ENCODE measurements at places on chromosomes 4 and X.

- no peak for DNase-seq
Observed at GRCh38 chrX:9867226-9867625, 81.0 kb downstream of the SHROOM2 start.

DNA sequence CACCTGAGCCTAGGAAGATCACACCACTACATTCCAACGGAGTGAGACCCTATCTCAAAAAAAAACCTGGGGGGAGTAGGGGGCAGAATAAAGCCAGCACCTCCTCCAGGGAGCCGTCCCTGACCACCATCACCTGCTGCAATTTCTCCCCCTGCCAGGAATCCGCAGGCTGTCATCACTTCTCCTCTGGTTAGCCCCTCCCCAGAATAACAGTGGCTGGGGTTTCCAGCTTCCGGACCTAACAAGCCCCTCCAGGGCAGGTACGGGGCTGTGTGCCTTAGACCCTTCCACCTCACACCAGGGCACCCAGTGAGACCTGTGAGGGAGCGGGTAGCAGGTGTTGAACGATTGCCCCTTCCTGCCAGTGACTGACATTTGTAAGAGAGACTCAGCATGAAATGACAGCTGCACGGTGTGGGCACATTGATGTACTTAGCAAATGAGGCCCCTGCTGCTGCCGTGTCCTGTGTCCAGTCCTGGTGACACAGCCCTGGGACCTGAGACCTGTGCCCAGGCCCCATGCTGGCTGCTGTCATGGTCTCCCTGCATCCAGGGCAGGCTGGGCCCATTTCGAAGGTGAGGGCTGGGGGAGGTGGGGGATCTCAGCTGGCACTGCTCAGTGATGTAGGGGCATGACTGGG is 6.7 kb upstream of the WFS1 start:
- no peak for DNase-seq

DNA sequence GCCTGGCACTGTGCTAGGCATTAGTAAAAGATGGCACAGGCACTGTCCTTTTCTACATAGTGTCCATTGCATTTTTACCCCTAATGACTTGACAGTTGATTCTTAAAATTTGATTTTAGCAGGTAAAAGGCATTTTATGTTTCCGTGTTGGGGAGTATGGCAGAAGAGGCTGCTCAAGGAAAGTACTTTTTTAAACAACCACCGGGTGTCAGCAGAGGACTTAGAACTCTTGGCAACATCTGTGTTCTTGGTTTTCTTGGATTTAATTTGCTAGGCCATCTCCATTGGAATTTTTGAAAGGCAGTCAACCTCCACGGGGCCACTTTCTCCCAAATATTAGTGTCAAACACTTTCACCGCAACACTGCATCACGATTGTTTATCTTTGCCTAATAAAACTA is 102.9 kb downstream of the TSPAN7 start:
- peak; percentile 1 for DNase-seq

GRCh38 chr4:169351872-169352271 is 81.1 kb upstream of the SH3RF1 start:
- DNase-seq = no peak

DNA sequence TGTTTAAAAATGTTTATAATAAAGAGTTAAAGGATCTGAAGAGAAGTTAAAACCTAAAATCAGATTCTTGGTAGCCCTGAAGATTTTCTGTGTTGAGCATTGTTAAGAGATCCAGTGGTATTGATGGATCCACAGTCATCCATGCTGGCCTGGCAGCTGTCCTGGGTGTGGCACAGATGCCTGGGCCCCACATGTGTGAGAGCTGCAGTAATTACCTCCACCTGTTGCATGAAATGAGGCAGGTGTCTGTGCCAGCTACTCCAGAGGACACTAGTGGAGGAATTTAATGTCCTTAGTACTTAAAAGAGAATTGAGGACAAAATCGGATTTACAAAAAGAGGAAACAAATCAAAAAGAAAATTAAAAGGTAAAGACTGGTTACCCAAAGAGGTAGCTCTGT is 44.0 kb downstream of the MGST2 start:
- no peak for DNase-seq

DNA sequence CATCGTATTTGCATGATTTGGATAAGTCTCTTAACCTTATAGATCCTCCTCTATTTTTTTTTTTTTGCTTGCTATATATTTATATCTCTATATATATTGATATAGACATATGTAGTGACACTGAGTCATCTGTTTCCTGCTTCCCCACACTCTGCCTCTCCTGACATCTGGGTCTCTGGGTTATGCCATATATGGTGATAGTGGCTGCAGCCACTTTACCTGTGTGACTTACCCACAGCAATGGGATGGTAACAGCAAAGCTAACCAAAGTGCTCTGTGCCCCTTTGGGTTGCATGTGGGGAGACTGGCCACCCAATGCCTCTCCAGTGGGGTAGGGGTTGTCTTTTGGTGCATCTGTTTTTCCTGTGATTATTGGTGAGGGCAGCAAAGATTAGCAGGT is 14.5 kb downstream of the CMC4 start:
- no peak for DNase-seq

DNA sequence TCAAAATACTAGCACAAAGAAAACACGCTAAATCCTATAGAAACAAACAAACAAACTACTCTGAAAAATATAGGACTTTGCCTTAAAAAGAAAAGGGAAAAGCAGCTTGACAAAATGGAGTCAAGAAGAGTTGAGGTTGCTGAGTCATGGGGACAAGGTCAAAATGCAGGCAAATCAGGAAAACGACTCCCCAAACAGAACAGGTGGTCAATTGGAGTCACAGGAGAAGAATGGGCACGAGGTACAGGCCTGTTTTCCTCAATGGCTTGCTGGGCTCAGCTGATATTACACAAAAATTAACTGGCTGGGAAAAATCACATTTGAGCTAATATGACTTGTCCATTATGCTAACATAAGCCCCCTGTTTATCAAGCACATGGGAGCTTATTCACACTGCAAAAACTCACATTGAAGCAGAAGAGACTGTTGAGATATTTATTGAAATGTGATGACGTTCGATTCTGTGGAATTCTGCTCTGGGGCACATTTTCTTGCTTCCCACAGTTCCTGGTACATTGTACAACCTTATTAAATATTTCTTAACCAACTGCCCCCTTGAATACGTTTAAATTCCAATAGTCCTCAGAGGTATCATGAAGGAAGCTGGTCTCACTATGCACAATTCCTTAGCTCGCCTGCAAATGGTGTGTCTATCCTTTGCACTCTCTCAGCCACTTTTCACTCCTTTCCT is 1622.1 kb downstream of the STIM2 start:
- no peak for DNase-seq

GRCh38 chr4:73193155-73193554 is 65.4 kb downstream of the ANKRD17 start:
- DNase-seq = no peak

GRCh38 chrX:35439692-35440091 is 358.4 kb upstream of the MAGEB16 start:
- no peak for DNase-seq

DNA sequence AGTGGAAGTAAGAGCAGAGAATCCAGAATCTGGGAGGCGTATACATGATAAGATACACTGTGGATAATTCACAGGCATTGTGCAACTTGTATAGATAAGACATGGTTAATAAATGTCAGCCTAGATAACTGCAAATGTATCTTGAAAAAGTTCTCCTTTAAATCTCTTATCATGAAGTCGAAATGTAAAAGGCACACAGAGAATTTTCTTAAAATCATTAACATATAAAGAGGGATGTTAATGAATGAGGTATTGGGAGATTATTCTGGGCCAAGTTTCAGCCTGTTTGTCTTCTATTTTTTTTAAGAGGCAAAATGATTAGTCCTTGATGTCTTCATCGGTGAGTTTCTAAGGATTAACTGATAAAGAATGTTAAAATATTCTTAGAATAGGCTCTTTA is 835 bp downstream of the TDO2 start:
- no peak for DNase-seq

DNA sequence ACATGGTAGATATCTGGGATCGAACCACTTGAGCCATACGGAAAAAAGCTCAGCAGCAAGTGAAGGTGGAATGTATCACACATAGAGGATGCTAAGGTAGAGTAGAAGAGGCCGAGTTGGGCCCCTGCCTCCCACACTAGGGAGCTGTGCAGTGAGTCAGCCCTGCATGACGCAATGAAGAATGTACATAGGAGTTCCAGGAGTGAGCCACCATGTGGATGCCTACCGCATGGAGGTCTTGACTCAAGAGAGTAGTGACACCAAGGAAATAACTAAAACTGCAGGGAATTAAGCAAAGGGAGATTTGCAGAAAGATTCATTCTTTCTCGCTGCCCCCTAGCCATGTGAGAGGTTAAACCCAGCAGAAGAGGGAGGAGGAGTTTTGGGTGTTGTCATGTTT is 389.6 kb upstream of the IGFBP7 start:
- no peak for DNase-seq

- no peak for DNase-seq
Observed at GRCh38 chr4:186855111-186855510, 131.5 kb upstream of the FAT1 start.

GRCh38 chr4:16827045-16827444 is 71.4 kb downstream of the LDB2 start:
- no peak for DNase-seq

DNA sequence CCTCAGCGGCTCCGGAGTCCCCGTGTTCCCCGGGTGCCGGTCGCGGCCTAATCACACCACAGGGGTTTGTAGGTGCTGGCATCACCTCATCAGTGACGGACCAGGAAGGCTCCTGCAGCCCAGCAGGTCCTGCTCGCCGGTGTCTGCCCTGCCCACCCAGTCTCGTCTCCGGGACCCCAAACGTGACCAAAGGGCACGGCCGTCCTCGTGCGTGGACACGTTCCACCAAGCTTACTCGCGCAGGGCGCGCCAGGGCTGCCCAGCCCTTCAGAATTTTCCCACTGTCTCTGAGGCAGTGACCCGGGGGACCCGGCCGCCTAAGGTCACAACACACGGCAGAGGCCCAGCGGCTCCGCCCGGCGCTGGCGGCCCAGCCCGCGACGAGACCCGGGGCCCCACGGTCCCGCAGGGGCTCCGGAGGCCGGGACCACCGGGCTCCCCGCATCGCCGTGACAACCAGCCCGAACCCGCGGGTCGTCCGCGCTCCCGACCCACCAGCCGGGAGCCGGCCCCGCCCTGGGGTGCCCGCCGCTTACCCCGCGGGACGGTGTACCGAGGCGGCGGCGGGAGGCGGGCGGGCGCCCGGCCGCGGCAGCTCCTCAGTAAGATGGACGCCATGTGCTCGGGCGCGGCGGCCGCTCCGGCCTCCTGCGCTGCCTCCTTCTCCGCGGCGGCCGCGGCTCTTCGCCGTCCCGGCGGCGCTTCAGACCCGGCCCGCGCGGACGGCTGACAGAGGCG is 454 bp downstream of the LETM1 start:
- no peak for DNase-seq

DNA sequence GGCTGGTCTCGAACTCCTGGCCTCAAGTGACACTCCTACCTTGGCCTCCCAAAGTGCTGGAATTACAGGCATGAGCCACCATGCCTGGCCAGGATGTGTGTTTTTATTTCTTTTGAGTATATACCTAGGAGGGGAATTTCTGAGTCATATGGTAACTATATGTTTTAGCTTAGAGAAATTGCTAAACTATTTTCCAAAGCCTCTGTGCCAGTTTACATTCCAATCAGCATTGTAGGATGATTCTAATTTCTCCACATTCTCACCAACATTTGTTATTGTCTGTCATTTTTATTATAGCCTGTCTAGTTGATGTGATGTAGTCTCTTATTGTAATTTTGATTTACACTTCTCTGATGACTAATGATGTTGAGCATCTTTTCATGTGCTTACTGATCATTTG is 1576.0 kb downstream of the RPA4 start:
- DNase-seq = no peak

DNA sequence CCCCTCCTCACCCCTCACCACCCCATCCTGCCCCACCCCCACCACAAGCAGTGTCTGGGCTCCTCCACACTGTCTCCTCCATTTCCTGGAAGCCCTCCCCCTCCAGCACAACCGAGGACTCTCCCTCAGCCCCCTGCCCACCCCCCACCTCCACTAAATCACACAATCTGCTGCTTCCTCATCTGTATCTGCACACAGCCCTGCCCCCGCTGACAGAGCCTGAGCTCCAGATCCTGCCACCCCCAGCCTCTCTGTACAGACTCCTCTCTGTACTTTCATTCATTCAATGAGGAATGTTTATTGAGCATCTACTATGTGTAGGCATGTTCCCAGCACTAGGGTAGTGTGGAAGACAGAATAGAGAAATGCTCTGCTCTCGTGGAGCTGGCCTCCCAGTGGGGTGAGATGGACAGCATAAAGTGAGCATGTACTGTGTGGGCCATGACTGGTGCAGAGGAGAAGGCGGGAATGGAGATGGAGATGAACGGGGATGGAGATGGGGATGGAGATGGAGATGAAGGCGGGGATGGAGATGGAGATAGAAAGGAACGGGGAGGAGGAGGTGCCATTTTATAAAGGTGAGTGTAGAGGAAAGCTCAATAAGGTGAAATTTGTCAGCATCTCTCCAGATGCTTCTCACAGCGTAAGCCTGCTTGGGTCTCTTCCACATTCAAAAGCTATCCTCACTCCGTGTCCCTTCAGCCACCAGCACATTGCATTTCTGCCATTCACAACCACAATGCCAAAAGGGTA is 2.5 kb upstream of the PPP2R2C start:
- no peak for DNase-seq

- peak; percentile 5 for DNase-seq
Observed at GRCh38 chrX:137234651-137235402, 201.0 kb upstream of the GPR101 start.

DNA sequence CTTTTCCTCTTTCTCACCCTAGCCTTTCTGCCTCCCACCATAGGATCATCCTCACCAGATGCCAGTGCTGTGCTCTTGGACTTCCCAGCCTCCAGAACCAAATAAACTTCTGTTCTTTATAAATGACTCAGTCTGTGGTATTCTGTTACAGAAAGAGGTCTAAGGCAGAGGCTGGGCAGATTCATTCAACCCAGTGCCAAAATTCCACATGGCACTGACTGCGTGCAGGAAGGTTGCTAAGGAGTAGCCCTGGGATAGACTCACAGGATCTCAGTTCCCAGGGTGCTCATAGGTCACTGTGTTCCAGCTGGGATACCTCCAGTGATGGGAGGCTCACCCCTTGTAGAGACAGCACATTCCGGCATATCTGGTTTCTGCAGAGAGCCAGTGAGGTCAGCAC is 22.0 kb downstream of the SORCS2 start:
- no peak for DNase-seq

DNA sequence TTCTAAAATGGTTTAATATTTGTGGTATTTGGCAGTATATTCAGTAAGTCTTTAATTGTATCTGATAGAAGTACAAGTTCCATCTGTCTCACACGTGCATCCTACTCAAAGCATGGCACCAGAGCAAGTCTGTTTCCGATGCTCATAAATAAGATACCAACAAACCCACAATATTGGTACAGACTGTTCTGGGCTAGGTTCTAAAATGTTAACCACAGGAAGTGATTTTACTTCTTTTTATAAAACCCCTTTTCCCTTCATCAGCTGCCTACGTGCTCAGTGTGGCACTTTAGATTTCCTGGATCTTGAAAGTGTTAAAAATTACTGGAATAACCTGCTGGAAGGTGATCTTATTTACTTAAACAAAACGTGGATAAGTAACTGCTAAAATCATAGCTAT is 165.1 kb downstream of the CFAP299 start:
- DNase-seq = no peak

- no peak for DNase-seq
Observed at GRCh38 chr4:8528713-8529112, 51.5 kb upstream of the GPR78 start.

GRCh38 chr4:152281211-152281610 is 254.7 kb downstream of the FBXW7 start:
- no peak for DNase-seq
